GM10248 (cell line): ENCODE measurements at places on chromosomes 6 and 20.

DNA sequence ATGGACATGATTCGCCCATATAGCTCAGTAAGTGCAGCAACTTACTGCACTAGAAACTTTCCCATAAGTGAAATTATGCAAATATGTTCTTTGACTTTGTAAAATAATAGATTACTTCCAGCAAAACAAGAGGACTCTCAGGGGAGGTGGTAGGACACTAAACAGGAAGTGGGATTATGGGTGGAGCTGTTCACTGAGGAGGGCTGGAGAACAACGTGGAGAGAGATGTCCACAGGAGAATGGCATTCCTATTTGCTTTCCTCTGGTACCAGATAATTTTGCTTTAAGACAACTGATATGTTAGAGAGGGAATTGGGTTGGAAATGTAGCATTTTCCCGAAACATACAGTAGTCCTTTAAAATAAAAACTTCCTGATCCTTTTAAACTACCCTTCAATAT, 3.7 kb downstream of the TPD52L1 start:
- no peak for DNase-seq

DNA sequence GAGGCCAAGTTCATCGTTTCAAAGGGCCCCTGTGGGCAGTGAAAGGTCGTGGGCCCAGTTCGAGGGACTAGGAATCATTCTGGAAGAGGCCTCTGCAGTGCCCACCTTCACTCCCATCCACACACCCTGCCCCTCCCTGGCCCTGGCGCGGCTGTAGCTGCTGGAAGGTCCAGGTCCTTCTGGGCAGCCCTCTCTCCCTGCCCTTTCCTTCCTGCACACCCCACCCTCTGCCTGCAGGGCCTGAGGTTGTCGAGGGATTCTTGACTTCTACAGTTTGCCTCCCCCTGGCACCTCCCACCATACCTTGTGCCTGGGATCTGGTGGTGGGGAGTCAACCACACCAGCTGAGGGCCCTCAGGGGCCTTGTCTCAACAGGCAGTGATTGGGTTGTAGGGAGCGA, 4.5 kb upstream of the MYT1 start:
- DNase-seq, result no peak

DNA sequence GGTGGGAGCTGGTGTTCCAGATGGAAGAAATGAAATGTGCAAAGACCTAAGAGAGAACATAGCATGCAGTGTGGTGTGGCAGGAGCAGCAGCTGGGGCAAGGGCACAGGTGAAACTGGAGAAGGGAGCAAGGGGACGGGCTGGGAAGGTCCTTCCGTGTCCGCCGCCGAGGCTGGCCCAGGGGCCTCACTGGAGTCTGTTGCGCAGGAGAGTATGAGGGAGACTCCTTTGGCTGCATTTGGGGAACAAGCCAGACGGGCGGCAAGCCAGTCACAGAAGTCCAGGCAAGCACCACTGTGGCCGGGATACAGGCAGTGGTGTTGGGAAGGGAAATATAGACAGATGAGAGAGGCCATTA, 77.7 kb downstream of the GJA10 start:
- no peak for DNase-seq

DNA sequence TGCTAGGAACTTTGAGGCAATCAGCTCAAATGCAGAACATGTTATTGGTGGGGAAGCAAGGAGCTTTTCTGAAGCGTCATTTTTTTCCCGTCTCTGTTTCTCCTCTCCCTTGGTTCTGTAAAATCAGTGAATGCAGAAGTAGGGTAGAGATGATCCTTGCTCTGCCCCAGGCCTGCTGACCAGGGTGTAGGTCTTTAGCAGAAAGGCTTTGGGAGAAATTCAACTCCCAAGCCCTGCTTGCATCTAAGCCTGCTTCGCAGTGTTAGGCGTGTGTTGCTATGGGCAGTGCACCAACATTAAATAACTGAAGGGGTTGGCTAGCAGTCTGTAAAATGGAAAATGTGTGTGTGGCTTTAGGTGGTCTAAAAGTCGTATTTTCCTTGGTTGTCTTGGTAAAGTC, 45.9 kb downstream of the SASH1 start:
- DNase-seq, result no peak

- DNase-seq, result no peak
These were observed 27.3 kb upstream of the ABCC10 start for GRCh38 chr6:43399932-43400487.

DNA sequence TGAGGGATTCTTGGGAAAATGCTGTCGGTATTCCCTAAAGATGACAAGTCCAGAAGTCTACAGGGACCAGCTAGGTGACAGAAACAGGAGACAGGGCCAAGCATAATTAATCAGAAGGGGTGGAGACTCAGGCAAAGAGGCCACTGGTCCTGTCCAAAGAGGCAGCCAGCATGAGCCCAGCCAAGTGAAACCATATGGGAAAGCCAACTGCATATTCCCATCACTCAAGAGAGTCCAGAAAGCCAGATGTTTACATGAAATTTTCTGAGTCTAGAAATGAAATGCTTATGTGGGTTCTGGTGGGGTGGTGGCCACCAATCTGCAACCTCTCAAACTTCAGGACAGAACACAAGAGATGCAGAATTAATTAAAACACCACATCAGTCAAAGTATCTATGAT, 74.3 kb downstream of the ANKRD60 start:
- DNase-seq, result no peak

DNA sequence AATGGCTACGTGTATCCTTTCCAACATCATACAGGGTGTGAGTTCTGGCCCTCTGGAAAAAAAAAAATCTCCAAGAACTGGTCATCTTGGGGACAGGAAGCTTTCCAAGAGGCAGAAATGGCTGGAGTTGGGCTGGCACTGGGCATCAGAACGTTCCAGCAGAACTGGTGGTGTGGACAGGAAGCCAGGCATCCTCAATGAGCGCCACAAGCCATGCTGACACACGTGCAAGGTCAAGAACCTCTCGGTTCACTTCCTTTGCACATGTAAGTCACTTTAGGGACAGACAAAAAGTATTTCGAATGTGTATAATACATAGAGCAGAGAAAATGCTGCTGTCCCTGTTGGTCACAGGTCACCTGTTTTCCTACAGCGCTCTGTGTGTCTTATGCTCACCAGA, 27.4 kb upstream of the RIN2 start:
- no peak for DNase-seq

DNA sequence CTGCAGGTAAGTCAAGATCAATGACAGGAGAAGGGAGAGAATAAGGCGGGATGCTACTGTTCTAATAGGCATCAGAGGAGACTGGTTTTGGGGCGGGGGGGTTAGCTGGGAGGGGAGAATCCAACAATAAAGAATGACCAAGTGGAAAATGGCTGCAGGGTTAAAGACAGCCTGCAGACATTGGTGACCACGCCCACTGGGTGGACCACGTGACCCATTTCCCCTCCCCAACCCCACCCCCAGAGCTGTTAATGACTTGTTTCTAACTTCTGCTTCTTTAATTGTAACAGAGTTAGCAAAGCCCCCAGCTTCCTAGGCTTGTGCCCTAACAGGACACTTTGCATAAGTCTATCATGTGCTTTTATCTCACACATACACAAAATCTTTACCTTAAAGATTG, 344.5 kb downstream of the KIF16B start:
- no peak for DNase-seq

GRCh38 chr6:42366999-42367352, 84.8 kb downstream of the TRERF1 start:
- no peak for DNase-seq

- no peak for DNase-seq
These were observed 64.4 kb downstream of the CHMP4B start for GRCh38 chr20:33875534-33876026.

GRCh38 chr6:5132731-5133130, 47.6 kb downstream of the PPP1R3G start:
- peak; percentile 29 for DNase-seq

DNA sequence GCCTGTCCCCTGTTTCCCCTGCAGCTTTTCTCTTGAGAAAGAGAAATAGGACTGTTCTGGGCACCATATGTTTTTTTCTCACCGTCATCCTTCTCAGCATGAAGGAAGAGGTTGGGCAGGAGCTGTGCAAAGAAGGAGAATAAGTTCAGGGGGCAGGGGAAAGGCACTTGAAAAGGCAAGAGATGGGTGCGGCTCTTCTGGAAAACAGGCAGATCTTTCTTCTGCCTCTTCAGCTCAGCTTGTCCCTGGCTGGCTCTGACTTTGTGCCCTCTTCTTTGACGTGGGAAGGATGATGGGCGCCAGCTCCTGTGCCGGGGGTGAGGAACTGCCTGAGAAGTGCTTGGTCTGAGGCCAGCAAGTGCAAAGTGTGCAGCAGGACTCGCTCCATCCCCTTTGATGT, 206.5 kb downstream of the DOK5 start:
- no peak for DNase-seq

- no peak for DNase-seq
These were observed 168.2 kb upstream of the CST7 start for GRCh38 chr20:24780674-24781417.

DNA sequence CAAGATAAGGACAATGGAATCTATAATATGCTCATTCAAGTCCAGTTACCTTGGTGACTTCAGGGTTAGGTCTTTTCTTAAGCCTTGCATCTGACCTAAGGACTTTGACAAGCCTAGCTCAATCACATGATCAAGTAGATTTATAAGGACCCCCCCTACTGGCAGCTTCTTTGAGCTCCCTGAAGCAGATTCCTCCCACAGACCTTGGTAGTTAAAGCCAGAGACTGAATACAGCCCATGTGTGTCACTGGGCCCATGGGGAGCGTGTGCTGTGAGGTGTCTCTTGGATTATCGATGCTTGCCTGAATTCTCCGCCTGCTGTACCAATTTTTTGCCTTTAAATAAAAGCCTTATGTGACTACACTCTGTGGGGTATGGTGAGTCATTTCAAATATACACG, 372.7 kb upstream of the RGS17 start:
- DNase-seq, result no peak

DNA sequence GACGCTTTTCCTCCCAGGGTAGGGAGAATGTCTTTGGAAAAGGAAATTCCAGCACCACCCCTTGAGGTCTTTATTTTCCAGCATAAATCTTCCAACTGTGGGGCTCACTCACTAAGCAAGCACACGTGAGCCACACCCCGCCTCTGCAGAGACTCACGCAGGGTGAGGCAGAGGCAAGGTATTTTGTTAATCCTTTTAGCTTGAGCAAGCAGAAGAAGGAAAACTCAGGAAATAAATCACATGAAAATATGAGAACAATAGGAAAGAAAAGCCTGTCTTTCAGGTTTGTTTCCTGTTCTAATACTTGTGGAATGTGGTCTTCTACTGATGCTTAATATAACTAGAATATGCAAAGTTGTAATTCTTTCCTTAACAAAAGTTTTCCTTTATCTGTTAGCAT, 4.1 kb upstream of the PHACTR2 start:
- DNase-seq, result no peak

DNA sequence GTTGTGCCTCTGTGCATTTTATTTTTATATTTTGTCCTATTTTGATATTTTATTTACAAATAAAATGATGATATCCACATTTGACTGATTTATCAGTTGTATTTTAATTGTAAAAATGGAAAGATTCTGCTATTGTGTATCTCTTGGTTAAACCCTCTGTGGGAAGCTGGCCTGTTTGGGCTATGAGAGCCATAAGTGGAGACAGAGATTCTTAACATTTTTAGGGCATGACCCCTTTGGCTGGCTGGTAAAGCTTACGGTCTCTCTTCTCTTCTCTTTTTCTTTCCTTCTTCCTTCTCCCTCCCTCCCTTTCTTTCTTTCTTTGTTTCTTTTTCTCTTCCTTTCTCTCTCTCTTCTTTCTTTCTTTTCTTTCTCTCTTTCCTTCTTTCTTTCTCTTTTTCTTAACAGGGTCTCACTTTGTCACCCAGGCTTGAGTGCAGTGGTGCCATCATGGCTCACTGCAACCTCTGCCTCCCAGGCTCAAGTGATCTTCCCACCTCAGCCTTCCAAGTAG, 172.3 kb upstream of the CDYL start:
- no peak for DNase-seq

DNA sequence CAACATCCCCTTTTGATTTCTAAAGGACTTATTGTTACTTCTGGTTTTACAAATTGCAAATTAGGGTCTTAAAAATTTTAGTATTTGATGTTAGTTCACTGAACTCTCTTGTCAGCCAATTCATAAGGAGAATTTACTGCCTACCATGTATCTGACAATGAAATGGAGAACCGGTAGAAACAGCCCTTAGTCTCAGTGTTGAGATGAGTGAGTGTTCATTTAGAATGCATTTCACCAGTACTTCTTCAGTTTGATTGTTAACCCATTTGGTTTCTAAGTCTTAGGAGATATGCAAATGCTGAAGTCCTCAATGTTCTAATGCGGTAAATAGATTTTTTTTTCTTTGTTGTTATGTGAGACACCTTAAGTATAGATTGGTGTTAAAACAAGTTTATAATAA, 616.3 kb upstream of the FLRT3 start:
- no peak for DNase-seq

- no peak for DNase-seq
These were observed 103.6 kb upstream of the TNFAIP3 start for GRCh38 chr6:137763436-137763835.

DNA sequence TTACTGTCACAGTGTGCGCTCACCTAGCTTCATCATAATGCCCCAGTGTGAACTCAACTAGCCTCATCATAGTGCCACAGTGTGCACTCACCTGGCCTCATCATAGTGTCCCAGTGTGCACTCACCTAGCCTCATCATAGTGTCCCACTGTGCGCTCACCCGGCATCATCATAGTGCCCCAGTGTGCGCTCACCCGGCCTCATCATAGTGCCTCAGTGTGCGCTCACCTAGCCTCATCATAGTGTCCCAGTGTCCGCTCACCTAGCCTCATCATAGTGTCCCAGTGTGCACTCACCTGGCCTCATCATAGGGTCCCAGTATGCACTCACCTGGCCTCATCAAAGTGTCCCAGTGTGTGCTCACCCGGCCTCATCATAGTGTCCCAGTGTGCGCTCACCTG, 10.6 kb downstream of the TMEM242 start:
- no peak for DNase-seq

- no peak for DNase-seq
These were observed 346.7 kb downstream of the PAX1 start for GRCh38 chr20:22052025-22052650.

DNA sequence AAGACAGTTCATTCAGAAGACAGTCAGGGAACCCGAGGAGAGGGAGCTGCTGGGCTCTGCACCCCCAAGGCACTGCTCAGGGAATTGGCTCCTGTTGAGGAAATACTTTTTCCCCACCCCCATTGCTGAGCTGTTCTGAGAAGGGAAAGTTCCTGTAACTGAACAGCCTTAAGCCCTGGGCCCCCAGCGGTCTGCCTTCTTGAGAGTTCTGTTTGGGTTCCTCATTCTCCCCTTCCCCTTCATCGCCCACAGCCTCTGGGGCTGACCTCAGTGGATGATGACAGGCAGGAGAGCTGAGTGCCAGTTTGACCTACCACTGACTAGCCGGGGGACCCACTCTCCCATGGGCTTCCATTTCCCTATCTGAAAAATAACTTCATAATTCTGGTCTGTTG, 10.7 kb downstream of the HCK start:
- peak; percentile 54 for DNase-seq
